ENCODE measurements at places on chromosomes 2 and 18.

DNA sequence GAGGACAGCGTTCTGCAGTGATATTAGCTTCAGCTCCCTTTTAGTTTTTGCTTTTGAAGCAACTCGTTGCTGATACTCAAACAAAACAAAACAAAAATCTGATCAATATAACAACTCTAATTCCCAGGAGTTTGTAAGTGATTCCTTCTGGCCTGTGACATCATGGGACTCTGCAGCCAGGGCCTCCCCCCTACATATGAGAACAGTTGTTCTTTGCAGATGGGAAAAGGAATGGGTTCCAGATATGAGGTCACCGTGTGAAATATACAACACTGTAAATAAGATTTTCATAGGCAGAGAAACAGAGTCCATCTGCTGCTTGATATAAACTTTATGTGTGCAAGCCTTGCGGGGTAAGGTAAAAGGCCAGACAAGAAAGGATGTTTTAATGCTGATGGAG, 56.7 kb downstream of the DIS3L2 start:
- no peak for DNase-seq

GRCh38 chr2:103292573-103292972, 530.7 kb downstream of the TMEM182 start:
- no peak for DNase-seq

- no peak for DNase-seq
Observed at GRCh38 chr2:231393149-231394131, 2.1 kb upstream of the B3GNT7 start.

DNA sequence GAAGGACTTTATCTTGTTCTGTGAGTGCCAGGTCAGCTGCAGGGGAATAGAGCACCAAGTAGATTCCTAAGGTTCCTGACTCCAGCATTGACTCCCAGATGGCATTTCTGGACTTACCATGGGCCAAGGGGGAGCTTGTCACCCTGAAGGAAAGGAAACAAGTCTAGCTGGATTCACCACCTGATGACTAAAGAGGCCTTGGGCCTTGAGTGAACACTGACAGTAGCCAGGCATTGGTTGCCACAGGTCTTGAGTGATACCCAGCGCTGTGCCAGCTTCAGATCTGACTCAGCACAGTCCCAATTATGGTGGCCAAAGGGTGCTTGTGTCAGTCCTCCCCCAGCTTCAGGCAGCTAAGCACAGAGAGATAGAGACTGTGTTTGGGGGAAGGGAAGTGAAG, 40.1 kb upstream of the CAPN13 start:
- DNase-seq: no peak

GRCh38 chr2:96524482-96525210, 11.9 kb upstream of the ARID5A start:
- DNase-seq: no peak

- DNase-seq: no peak
Observed at GRCh38 chr18:67932271-67932670, 415.8 kb upstream of the DSEL start.

- DNase-seq: no peak
Observed at GRCh38 chr2:151771599-151772358, 37.5 kb upstream of the NEB start.

DNA sequence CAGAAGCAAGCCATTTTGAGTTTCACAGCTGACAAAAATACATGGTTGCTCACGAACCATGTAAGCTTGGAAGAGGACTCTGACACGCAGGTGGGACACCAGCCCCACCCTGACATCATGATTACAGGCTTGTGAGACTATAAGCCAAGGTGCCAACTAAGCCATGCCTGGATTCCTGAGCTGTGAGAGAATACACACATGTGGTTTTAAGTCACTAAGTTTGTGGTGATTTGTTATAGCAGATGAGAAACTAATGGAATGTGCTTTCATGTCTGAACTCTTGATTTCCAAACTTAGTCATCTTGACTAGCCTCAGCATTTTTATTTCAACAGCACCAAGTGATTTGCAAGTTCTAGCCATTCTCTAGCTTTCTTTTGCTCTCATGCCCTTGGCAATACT, 676.1 kb upstream of the CELF4 start:
- DNase-seq: no peak

Measured in HCT116 (cell line).